ENCODE measurements at places on chromosomes 6 and 20.

DNA sequence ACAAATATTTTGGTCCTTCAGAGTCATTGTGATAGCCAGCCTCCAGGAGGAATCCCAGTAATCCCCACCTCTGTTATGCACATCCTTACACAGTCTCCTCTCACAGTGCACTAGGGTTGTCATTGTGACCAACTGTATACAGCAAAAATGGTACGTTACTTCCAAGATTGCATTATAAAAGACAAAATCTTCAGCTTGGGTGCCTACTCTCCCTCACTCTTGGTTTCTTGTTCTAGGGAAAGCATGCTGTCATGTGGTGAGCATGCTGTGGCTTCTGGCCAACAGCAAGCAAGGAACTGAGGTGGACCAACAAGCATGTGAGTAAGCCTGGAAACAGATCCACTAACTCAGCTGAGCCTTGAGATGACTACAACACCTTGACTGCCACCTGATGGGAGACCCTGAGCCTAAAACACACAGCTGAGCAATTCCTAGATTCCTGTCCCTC is 130.1 kb upstream of the DST start:
- no peak for DNase-seq

- DNase-seq = no peak
Observed at GRCh38 chr20:25510202-25510601, 75.1 kb downstream of the NINL start.

- DNase-seq = no peak
Observed at GRCh38 chr6:84251891-84252539, 24.6 kb upstream of the CEP162 start.

GRCh38 chr6:110826236-110827129 is 11.2 kb upstream of the CDK19 start:
- no peak for DNase-seq

DNA sequence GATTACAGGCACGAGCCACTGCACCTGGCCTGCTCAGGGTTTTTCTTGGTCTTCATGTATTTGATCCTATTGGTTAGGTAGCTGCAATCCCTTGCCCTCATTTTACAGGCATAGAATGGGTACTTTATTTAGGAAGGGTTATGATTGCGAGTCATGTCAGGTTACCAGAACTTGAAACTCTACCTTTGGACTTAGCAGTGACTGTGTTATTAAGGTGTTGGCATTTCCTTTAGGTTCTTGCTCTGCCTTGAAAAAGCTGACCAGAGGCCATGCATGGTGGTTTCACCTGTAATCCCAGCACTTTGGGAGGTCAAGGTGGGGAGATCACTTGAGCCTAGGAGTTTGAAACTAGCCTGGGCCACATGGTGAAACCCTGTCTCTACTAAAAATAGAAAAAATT is 24.5 kb downstream of the JARID2 start:
- DNase-seq = no peak

DNA sequence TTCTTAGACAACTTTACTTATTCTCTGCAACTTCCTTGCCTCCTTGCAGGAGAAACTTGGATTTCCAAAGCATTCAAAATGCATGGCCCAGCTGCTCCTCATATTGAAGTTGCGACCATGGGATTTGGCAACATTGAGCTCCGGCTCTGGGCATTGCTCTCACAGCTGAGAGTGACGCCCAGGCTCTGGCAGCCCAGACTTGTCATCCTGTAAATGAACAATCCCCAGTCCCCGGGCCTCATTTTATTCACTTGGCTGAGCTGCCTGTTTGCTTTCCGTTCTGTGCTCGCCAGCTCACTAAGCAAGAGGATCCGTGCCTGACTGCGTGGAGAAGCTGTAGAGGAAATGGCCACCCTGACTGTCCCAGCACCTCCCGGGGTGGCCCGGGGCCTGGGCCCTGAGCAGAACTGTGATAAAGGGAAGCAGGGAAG is 119.5 kb upstream of the CD93 start:
- no peak for DNase-seq

GRCh38 chr20:41587523-41587922 is 30.7 kb downstream of the CHD6 start:
- DNase-seq = no peak

DNA sequence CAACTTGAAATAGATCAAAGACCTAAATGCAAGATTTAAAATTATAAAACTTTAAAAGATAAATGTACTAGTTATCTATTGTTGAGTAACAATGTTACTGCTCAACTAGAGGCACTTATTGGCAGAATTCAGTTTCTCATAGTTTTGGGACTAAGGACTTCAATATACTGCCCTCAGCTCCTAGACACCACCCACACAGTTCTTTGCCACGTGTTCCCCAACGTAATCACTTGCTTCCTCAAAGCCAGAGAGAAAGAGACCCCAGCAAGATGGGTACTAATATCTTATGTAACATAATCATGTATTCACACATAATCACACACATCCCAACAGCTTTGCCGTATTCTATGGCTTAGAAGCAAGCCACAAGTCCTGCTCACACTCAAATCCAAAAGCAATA is 50.3 kb upstream of the SLC22A16 start:
- DNase-seq = no peak

DNA sequence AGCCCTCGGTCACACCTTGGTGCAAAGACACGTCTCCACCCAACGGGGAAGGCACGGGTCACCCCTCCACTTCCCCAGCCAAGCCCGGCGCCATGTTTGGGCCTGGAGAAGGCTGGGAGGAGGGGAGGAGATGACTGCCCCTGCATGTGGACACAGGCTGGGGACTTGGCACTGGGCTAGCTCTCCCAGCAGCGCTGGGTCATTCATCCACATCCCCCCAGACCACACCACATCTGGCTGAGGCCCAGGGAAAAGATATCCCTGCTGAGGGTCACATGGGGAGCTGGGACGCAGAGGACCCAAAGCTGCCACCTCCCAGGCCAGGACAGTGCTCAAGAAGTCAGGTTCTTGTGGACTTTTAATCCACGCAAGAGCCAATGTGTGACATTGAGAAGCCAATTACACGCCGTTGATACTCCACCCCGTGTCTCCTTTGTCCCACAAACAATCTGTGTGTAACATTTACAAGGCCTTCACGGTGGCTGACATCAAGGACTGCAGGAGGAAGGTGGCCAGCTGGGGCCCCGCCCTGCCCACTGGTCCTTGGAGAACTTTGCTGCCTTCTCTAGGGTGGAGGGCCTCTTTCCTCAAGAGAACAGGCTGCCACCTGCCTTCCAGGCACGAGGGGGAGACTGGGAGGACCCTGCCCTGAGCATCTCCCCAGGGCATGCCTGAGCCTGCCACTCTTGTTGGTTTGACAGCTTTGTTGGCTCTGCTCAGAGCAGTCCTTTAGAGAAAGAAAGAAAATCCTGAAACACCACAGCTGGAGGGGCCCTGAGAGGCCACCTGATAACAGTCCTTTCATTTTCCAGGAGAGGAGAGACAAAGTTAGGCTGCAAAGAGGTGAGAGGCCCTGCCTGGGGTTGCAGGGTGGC is 5.3 kb upstream of the IP6K3 start:
- DNase-seq = no peak

- no peak for DNase-seq
Observed at GRCh38 chr6:11161031-11161956, 49.8 kb upstream of the ERVFRD-1 start.

GRCh38 chr20:48845721-48846306 is 18.0 kb upstream of the PREX1 start:
- DNase-seq = no peak

- DNase-seq = no peak
Observed at GRCh38 chr6:84390334-84390733, 162.9 kb upstream of the CEP162 start.

GRCh38 chr6:54428431-54428830 is 120.2 kb downstream of the TINAG start:
- DNase-seq = no peak

- DNase-seq = no peak
Observed at GRCh38 chr20:32050851-32051556, 1.0 kb upstream of the HCK start.
